ENCODE measurements at places on chromosomes 11 and 22. TPM values are rescaled to one million over a fixed set of nuclear protein-coding genes. Genes with fewer than 3 reads are reported as not detected.
A peak's percentile ranks its signal among the peaks of the same experiment; 100 is the strongest.

GRCh38 chr11:11816511-11817314 is 25.1 kb upstream of the USP47 start:
- H3K36me3 ChIP-seq: no peaks in the 10 kb centered on the region
- no peak for DNase-seq
- H3K4me3 ChIP-seq: no peak overlapping the region

- H3K4me3 ChIP-seq: no peak overlapping the region
- no peak overlapping the region for H3K27ac ChIP-seq
- H3K27me3 ChIP-seq: no peaks in the 10 kb centered on the region
- no peaks in the 10 kb centered on the region for H3K36me3 ChIP-seq
- DNase-seq: no peak
These were observed 36.2 kb upstream of the DDX6 start for GRCh38 chr11:118827118-118827517.

DNA sequence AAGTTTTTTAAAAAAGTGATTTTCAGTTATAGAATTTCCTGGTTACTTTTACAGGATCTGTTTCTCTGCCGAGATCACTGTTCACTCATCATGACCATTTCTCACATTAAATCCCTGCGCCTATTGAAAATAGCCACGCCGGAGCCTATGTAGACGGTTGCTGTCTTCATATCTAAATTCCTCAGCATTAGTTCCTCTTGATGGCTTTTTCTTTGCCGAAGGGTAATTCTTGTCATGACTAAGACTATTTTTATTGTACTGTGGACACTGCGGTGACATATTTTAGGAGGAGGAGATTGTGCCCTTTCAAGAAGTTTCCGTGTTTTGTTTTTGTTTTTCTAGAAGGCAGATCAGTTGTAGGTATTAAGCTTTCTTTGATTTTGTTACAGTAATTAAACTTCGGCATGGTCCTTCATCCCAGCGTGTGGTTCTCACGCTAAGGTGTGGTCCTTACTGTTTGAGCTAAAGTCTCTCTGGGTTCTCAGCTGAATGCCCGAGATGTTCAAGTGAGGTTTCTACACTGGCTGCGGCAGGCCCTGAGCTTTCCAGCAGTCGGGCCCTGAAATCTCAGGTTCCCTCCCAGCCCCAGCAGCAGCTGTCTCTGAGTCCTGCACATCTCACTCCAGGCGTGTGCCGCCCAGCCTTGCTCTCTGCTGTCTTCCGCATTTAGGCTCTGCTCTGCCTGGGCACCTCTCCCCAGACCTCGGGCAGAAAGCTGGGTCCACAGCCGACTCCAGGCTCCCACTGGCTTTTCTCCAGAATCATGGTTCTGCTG is 1110.5 kb downstream of the TBC1D22A start:
- peaks cover 6% of the 10 kb centered on the region for H3K27me3 ChIP-seq
- no peaks in the 10 kb centered on the region for H3K36me3 ChIP-seq
- H3K27ac ChIP-seq: no peak overlapping the region
- no peak overlapping the region for H3K4me3 ChIP-seq
- H3K4me1 ChIP-seq: no peaks in the 10 kb centered on the region

DNA sequence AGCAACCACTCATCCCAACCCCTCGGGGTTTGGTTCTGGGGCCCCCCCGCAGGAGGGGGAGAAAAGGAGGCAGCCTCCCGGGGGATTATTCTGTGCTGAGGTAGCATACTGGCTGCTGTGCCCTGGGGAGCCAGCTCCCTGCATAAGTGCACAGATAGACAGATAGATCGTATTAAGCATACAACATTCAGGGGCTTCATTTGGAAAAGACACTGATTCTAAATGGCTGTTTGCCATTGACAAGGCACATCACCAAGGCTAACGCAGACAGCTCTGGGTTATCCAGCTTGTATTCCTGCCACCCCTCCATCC is 547.9 kb downstream of the BUD13 start:
- no peak for DNase-seq
- no peak overlapping the region for H3K27ac ChIP-seq
- H3K27me3 ChIP-seq: no peaks in the 10 kb centered on the region
- no peak overlapping the region for H3K4me3 ChIP-seq
- no peaks in the 10 kb centered on the region for H3K4me1 ChIP-seq

DNA sequence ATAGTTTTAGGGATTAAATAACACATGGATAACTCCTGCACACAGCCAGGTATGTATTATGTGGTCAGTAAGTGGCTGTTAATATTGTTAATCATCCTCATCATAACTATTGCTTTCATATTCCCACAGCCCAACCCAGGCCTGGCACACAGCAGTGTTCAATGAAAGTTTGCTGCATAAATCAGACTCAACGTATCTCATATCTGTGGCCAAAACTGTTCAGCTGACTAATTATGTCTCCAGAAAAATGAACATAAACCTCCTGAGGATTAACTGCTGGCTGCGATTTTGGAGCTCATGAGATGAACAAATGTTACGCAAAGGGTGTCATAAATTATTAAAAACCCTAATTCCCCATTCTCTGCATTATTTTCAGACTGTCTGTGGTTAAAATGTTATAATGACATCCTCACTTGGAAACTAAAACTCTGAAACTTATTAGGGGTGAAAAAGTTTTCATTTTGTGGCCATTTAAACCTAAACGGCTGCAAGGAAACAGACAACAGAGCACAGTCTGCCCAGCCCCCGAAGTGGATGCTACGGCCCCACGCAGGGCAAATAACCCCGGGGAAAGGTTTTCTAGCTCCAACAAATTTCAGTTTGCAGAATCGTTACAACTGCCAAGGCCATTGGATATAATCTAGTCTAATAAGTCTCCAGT is 17.3 kb downstream of the ABCC8 start:
- no peaks in the 10 kb centered on the region for H3K27me3 ChIP-seq
- DNase-seq: no peak
- no peak overlapping the region for H3K27ac ChIP-seq
- H3K4me3 ChIP-seq: no peak overlapping the region
- H3K36me3 ChIP-seq: no peaks in the 10 kb centered on the region
- no peaks in the 10 kb centered on the region for H3K4me1 ChIP-seq

- peak overlapping the region; percentile 82 for H3K27ac ChIP-seq
- H3K36me3 ChIP-seq: no peaks in the 10 kb centered on the region
- H3K27me3 ChIP-seq: no peaks in the 10 kb centered on the region
- DNase-seq: no peak
- H3K4me3 ChIP-seq: peak overlapping the region; percentile 67
These were observed 924 bp downstream of the YPEL1 start for GRCh38 chr22:21734540-21735199.

Gene SPCS2
- 149 TPM for total RNA-seq

Gene GALR3
- not detected for total RNA-seq

Measured in lower lobe of right lung (tissue), 2 donors.